ENCODE measurements at places on chromosomes 5 and 9.

DNA sequence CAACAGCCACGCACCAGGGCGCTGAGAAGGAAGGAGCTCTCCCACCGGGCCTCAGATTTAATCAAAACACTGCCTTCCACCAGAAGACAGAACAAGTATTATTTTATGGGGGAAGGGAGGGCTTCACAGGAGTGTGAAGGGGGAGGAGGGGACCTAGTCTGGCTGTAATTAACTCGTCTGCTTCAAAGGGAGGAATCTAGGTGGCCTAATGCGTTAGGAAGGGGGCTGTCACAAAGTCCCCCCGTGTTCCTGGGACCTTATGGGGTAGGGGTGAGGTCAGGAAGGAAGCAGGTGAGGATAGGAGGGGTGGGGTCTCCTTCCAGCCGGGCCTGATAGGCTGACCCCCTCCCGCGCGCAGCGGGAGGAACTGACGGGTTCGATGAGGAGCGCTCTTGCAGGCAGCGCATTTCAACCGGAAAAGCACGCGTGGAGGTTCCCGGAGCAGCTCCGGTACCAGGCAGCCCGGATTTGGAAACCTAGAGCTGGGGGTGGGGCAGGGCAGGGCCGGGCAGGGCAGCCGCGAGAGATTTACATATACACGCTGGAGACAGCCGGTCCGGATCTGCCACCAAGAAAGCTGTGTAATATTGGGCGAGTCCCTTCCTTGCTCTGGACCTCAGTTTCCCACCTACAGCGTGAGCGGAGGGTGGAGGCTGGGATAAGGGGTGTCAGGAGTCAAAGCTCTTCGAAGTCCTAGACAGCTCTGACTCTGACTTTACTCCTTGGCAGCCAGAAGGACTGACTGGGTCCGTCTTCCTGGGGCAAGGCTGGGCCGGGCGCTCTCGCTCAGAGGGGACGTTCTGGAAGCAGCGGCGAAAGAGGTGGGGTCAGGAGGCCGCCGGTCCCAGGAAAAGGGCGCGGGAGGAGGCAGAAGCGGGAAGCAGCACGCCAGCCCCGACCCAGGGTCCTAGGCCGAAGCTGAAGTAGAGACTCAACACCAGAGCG is 1.8 kb downstream of the SHB start:
- DNase-seq = peak; percentile 24

- no peak for DNase-seq
Measured at GRCh38 chr5:110257971-110258370, 468.5 kb downstream of the TMEM232 start.

GRCh38 chr5:16346380-16346779 is 119.2 kb downstream of the ZNF622 start:
- no peak for DNase-seq

GRCh38 chr5:181120306-181120705 is 10.7 kb downstream of the OR2V1 start:
- DNase-seq = no peak

DNA sequence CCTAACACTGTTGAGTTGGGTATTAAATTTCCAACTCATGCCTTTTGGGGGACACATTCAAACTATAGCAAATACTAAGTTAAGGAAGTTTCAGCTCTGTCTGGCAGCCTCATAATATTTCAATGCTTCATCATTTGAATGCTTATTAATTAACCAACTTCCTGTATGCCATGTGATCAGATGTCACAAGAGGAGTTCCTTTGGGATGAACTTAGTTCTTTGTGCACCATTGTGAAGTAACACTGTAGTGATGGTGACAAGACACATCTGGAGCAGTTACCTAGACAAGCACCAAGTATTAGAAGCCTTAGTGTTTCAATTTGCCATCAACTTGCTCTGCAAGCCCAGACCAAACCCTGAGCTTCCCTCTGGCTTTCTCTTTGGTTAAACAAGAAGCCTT is 90.7 kb upstream of the IL12B start:
- DNase-seq = no peak

GRCh38 chr5:1013238-1013947 is 4.8 kb downstream of the NKD2 start:
- DNase-seq = no peak

GRCh38 chr9:18632632-18633403 is 158.9 kb downstream of the ADAMTSL1 start:
- no peak for DNase-seq

- no peak for DNase-seq
Measured at GRCh38 chr5:38590838-38591522, 34.5 kb upstream of the LIFR start.

DNA sequence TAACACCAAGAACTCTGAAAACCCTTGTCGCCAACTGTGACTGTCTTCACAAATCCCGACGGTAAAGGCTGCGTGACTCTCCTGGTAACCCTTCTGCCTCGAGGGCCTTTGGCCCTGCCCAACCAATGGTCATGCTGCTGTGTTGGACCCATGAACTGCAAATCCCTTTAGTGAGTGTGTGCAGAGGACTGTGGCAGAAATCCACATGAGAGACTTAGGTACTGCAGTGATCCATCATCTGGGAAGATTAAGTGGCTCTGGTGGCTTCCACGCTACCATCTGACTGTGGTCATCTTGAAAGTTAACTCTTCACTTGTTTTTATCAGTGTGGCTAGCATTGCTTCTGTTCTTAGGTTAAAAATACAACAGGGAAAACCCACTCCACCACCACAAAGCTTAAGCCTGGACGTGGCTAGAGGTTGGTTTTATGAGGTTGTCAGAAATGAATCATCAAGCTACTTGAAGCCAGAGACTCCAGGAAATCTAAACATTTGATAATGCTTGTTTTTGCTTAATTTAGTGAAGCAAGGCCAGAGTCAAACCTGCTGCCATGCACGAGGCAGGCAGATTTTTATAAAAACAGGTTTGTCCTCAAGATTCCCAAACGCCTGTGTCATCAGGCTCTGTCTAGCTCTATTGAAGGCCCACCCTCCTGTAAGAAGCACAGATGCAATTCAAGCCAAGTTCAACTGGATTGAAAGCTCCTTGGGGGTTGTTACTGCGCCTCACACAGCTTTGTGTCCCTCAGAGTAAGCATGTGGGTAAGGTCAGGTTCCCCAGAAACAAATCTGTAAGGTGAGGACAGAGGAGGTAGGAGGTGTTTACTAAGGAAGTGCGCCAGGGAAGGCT is 52.7 kb upstream of the ERCC6L2 start:
- DNase-seq = no peak

- no peak for DNase-seq
Measured at GRCh38 chr5:79122973-79123372, 11.4 kb downstream of the BHMT start.

- DNase-seq = peak; percentile 38
Measured at GRCh38 chr5:127028822-127029457, 1.4 kb downstream of the MARCHF3 start.

DNA sequence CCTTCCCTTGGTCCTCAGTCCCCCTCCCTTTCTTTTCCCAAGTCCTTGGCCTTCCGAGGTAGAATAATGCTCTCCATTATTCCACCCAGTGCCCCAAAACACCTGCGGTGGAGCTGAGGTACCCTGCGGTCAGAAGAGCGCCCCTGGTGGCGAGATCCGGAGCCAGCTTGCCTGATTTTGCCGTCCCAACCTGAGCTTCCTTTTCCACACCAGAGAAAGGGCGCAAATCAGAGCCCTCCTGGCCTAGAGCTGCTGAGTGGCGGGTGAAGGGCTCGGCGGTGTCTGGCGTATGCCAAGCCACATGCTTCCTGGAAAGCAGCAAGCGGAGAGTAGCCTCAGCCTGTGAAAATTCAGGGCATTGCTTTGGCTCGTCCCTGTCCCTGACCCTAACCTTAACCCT is 21.1 kb upstream of the CARTPT start:
- no peak for DNase-seq

- no peak for DNase-seq
Measured at GRCh38 chr5:131096774-131097710, 68.0 kb downstream of the HINT1 start.
